ENCODE measurements at places on chromosomes 7 and 10.
A peak's percentile ranks its signal among the peaks of the same experiment; 100 is the strongest.

DNA sequence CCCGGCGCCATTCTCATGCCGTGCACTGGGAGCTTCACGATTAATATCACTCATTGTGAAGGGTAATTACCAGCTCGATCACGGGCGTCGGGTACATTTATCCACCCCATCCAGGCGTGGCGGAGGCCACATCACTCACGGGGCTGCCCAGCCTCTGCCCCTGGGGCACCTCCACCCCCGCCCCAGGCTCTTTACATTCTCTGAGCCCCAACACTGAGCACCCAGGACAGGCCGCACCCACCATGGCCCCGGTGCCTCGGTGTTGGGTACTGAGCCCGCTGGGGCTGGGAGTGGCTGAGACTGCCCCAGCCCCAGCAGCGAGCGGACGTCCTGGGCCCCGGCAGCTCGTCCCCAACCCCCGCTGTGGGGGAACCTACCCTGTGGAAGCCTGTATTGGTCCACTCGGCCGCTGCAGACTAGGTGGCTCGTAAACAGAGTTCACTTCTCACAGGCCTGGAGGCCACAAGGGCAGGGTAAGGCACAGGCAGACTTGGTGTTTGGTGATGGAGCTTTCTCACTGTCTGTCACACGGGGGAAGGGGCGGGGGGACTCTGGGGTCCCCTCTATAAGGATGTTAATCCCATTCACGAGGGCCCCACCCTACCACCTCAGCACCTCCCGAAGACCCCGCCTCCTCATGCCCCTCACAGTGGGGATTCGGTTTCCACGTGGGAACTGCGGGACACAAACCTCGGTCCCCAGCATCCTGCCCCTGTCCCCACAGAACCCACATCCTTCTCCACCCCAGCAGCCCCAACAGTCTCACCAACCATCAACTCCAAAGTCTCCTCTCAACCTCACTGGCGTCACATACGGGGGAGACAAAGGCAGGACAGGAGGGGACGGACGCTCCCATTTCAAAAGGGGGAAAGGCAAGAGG is 184.1 kb downstream of the ELFN1 start:
- DNase-seq: no peak

GRCh38 chr10:9305018-9305655 is 1250.6 kb downstream of the GATA3 start:
- DNase-seq: no peak

- peak; percentile 11 for DNase-seq
These were observed 56.0 kb downstream of the GSAP start for GRCh38 chr7:77360104-77360503.

GRCh38 chr7:67788669-67789068 is 792.0 kb downstream of the TYW1 start:
- DNase-seq: peak; percentile 17

GRCh38 chr10:29798921-29799690 is 164.3 kb upstream of the SVIL start:
- DNase-seq: no peak

DNA sequence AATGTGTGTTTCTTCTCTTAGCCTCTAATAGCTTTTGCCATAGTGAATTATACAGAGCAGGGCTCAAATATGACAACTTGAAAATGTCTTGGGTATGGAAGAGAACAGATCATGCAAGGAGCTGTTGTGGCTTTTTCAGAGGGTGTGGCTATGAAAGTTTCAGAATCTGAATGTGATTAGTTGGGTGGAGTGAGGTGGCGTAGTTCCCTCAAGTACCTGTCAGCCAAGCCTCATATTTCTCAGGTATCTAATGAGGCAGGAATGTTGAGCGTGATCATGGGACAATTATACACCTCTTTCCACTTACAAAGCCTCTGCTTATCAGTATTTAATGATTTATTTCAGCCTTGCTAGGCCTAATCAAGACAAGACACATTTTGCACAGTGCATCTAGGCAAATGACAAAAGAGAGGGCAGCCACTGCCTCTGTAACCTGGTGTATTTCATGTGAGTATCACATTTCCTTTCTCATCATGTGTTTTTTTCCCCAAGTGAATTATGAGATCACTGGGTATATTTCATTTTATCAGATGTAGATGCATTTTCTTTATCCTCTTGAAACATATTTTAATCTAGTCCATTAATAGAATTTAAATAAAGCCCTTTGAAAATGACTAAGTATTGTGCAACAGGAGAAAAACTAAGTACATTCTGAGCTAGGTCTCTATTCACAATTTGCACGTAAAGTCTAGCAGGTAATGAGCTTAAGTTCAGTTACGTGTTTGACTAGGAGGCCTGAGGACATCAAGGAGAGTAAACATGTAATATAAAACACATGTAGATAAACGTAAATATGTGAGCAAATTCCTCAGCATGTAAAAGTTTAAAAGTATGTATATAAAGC is 644.4 kb upstream of the IGFBP3 start:
- no peak for DNase-seq

DNA sequence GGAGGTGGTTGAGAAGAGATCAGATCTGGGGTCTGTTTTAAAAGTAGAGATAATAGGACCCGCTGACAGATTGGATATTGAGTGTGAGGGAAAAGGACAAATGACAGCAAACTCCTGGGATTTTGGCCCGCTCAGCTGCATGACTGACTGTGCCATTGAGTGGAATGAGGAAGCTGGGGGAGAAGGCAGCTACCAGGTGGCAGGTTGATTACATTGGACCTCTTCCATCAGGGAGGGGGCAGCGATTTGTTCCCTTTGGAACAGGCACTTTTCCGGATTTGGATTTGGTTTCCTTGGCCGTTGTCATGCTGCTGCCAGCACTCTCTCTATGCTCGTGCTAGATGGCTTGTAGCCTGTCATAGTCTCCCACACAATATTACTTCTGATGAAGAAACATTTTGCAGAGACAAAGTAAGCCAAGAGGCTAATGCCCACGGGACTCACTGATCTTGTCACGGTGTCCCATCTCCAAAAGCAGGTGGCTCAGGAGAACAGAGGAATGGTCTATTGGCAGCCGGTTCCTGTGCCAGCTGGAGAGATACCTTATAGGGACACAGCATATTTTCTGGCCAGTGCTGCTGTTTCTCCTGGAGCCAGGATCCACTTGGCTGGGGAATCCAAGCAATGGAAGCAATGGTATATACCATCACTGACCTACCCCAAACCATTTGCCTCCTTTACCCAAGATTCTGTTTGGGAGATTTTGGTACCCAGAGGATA is 69.1 kb upstream of the WAC start:
- DNase-seq: no peak

DNA sequence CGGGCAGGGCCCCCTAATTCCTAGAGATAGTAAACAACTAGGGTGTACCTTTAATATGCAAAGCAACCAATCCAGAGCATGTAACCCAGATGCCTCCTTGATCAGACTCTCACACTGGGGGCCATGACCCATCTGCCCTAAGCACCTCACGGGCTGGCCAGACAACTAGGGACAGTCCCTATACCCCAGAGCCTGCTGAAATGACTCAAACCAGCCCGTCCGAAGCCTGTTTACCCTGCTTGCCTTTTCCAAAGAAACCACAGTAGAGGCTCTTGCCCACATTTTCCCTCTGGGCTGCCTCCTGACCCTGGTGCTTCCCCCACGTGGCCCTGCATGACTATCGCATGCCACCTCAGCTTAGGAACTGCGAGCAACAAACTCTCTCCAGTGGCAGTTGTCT is 46.2 kb downstream of the RGS10 start:
- no peak for DNase-seq

DNA sequence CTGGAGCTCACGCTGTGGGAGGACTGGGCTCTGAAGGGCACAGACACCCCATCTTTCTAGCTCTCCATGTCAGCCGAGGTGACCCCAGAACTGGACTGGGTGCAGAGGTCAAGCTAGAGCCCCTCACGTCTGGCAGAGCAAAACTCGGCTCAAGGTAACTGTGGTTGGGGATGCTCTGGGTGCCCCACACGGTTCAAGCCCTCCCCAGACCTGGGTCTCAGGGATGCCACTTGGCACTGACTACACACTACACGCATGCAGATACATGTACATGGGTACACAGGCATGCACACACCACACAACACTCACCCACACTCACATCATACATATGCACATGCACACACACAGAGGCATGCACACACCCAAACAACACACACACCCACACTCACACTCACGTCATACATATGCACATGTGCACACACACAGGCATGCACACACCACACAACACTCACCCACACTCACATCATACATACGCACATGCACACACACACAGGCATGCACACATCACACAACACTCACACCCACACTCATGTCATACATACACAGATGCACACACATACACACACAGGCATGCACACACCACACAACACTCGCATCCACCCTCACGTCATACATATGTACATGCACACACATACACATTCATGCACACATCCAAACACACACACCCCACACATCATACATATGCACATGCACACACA is 219.3 kb downstream of the DNAJB6 start:
- no peak for DNase-seq

DNA sequence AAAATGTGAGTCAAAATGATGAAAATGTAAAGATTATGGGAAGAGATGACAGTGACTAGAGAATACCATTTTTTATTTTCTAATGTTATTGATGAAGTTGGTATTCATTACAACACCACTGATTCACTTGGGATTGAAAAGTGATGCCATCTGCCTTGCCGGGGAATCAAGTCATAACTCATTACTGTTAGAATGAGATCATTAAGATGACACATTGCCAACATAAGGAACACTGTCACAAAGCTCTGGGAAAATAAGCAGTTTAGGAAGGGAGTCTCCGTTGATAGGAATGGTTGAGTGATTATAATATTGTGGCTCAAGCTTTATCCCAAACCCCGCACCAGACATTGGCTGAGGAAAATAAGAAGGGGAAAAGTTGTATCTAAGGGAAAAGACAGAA is 121.5 kb upstream of the PLPP4 start:
- no peak for DNase-seq

DNA sequence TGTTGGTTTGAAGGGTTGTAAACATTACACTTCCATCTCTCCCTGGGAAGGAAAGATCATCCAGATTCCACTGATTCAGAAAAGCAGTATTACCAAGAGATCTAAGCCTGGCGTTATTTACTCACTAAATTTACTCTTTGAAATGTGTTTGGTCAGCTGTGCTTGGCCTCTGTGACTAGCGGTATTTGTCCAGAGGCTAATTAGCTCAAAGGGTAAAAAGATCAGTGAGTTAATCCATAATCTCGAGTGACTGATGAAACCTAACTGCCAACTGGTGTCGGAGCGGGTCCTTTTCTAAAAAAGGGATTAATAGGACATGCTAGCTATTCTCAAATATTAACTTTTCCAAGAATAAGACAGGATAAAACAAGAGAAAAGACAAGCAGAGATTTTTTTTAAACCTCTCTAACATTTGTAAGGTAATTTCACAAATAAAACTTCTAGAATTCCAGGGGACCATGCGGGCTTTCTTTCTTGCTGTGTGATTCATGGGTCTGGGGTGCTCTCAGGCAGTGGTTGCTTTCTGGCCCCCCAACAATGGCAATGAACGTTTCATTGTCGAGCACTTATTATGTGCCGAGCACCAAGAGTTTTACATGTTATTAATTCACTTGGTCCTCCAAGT is 247.3 kb upstream of the AOAH start:
- peak; percentile 8 for DNase-seq

DNA sequence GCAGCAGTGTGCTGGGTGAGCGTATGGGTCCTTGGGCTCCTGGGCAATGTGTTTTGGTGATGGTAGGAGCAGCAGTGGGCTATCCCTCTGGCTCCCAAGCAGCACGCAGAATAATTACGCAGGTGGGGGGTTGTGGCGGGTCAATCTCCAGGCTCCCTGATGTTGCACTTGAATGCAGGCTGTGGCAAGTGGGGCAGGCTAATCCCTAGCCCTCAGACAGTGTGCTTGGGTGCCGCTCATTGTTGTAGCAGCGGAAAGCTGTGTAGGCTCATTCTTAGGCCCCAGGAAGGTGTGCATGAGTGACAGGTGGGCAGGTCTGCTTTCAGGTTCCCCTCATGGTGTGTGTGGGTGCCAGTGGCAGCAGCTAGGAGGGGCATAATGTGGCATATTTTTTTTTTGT is 44.1 kb downstream of the LOXL4 start:
- no peak for DNase-seq

DNA sequence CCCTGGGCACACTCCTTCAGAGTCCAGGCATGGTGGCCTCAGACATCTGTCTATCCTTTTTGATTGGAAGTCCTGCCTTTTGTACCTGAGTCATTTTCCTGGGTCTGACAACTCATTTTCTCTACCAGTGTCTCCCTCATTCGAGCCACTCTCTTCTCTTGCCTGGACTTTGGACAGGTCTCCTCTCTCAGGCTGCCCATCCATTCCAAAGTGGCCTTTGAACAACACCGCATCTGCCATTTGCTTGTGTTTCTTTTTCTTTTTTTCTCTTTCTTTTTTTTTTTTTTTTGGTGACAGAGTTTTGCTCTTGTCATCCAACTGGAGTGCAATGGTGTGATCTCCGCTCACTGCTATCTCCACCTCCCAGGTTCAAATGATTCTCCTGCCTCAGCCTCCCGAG is 142.1 kb upstream of the COBL start:
- DNase-seq: no peak

GRCh38 chr10:1050554-1050953 is 1.6 kb upstream of the IDI1 start:
- no peak for DNase-seq

DNA sequence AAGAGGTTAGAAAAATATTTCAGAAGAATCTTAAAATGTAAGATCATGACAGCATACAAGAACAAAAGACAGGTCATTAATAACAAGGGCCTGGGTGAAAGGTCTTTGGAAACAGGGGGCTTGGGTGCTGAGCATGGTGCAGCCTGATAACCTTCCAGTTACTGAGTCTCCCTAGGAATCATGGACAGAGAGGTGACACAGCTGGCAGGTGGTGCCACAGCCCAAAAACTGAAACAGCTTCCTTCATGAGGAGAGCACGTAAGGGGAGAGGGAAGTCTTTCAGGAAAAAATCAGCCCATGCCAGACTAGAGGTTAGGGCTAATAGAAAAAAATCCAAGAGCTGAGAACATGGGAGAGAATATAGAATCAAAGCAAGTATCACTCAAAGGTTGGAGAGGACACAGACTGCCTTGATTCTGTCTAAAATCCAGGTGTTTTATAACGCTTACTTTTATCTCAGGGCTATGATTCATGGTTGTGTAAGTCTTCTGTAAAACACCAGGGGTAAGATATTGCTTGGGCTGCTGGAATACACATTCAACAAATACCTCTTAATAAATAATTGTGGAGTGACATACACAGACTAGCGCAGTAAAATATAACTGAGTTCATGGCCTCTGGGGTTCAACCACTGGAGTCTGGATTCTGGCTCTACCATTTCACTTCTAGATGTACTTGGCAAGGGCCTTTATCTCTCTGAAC is 88.1 kb downstream of the SEMA3C start:
- no peak for DNase-seq

- DNase-seq: no peak
These were observed 162.3 kb downstream of the ZMYND11 start for GRCh38 chr10:297567-297966.

DNA sequence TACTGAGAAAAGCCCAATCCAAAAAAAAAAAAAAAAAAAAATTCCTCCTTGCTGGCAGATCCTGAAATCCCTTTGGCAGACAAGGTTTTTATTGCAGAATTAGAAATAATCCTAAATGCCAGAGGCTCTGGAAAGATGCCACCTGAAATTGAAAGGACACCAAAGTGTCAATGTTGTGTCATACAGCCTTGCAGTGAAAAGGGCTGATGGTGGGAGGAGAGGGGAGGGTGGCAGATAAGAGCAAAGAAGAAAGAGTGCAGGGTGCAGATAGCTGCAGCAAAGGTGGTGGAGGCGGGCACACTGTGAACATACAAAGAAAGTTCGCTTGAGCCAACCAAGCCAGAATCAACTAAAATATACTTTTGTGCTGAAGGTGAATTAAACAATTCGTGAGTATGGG is 8.2 kb upstream of the OPTN start:
- DNase-seq: no peak

GRCh38 chr7:45494885-45495284 is 79.3 kb upstream of the ADCY1 start:
- no peak for DNase-seq
